HAP-1 (cell line): ENCODE measurements at places on chromosomes 11 and 22.
A peak's percentile ranks its signal among the peaks of the same experiment; 100 is the strongest.

DNA sequence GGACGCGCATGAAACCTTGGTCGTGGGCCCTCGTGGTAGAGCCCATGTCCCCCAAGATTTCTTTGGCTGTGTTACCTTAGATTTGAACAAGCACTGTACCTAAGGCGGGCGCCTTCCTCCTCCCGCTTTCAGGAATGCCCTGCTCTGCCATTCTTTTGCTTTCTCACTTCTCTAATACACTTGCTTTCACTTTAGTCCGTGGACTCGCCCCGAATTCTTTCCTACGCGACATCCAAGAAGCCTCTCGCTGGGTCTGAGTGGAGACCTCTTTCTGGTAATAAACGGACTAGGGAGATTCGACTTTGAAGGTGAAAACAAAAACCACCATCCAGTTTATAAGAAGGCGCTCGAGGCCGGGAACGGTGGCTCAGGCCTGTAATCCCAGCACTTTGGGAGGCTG lies 1.2 kb upstream of the NUP50 start:
- peak; percentile 29 for DNase-seq

DNA sequence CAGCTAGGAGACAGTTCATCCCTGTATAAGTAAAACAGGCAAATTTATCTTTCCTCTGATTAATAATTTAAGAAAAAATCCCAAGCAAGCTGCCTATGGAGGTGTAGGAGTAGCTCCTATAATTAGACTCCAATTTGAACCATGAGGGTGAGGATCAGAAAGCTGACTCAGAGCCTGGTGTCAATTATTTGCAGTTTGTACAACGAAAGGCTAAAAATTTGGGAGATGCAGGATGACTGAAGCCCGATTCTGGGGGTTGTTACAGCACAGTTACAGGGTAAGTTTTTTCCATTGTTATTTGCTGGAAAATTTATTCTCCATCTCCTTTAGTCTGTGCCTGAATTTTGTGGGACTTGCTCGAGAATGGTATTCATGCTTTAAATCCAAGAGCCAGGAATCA lies 359.4 kb upstream of the CCDC90B start:
- DNase-seq: no peak

DNA sequence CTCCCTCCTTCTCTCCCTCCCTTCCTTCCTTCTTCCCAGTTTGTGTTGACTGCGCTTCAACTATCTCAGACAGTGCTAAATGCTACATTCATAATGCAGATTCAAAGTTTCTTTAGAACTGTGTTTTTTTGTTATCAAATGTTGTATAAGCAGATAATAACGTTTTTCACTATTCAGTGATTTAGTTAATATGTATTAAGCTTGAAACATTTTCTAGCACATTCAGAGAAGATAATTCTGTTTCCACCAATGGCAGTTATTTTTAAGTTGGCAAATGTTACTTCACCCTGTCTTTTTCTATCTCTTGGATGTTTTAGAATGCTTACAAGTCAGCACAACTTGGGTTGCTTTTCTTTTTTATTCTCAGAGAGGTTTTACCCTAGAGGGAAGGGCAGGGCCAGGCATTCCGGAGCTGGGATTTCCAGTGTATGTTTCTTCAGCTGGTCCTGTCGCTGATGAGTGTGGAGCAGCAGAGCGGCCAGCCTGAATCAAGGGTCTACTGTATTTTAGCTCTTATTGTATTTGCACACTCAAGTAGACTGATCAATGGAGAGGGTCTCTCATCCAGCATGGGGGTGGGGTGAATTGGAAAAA lies 162.3 kb upstream of the ARHGAP20 start:
- DNase-seq: no peak

- peak; percentile 76 for DNase-seq
Observed at GRCh38 chr11:65780770-65781151, at the start of gene AP5B1. AP5B1 (minus strand) TSS chr11:65780976; CDS start chr11:65780591, 385 bp downstream.

- no peak for DNase-seq
Observed at GRCh38 chr11:61160487-61161189, 588 bp downstream of the VPS37C start.

DNA sequence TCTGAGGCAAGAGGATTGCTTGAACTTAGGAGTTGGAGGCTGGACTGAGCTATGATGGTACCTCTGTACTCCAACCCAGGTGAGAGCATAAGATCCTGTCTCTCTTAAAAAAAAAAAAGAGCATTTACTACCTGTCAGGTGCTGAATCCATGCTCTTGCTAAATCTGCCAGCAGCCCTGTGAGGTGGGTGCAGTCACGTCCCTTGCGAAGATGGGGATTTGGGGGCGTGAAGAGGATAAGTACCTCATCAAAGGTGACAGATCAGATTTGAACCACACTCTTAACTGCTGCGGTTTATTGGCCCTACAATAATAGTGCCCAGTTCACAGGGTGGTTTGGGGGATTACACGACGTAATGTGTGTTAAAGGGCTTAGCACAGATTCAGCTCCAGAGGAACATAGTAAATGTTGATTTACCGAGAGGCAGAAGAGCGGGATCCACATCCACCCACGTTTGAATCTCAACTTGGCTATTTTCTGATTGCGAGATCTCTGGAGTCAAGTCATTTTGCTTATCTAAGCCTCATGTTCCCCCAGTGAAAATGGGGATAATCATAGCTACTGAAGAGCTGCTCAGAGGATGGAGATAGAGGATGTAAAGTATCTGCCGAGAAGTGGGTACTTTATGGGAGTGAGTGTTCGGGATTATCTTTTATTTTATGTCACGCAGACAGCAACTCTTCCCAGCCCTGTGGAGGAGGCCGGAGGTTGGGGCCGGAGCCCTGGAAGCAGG lies 28.1 kb upstream of the LRRC10B start:
- DNase-seq: no peak

DNA sequence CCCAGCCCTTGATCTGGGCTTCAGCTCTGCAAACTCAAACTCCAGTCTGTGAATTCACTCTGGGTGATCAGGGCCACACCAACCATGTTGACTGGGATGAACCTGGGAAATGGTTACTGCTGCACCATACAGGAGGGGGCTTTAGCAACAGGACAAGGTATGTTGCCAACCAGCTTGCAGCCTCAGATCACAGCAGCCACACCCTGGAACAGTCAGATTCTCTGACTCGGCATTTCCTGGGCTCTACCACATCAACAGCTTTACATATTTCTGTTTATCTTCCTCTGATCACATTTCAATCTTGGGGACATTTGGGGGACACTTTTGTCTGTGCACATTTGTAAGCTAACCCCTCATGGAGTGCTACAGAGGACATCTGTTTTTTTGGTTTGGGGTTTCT lies 267.0 kb upstream of the NCAM1 start:
- DNase-seq: no peak

DNA sequence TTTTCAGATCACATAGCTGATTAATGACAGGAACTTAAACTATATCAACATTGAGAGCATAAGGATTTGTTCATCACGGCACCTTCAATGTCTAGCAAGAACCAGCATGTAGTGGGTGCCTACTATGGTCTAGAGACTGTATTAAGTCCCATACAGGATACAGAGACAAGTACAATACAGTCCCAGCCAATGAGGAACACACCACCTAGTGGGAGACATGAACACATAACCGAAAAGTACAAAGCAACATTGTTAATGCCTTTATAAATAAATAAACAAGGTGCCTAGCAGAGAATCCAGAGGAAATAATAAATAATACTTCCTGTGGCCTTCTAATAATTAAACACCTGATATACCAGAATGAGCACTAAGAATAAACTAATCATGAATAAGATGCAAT lies 87.7 kb upstream of the OPCML start:
- DNase-seq: no peak

GRCh38 chr11:47192111-47192510 lies 5.9 kb upstream of the PACSIN3 start:
- DNase-seq: no peak

GRCh38 chr22:31944700-31945442 lies 536 bp downstream of the YWHAH start:
- DNase-seq: peak; percentile 56

DNA sequence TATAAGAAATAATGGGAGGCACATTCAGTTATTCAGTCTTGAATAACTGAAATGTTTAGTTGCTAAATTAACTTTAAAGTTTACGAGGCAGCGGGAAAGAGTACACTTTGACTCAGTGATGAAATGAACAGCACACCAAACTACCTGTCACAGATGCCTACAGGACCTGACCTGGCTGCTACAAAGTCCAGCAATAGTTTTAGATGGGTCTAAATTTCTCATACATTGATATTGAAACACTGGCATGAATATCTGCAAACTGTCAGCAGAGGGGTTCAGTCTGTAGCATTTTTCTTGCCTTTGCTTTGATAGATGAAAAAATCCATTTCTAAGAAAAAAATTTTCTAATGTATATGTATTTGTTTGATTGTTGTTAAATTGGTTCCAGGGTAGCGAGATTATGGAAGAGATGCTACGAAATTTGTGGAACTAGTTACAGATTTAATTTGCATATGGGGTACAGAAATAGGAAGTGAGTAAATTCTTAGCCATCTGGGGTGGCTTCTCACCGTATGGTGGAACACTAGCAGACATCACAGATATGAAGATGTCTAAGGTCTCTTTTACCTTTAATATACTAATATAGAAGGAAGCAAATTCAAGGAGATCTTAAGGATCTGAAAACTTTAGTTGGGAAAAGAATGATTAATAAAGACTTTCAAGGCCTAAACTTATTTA lies 20.8 kb upstream of the GAB2 start:
- DNase-seq: no peak

DNA sequence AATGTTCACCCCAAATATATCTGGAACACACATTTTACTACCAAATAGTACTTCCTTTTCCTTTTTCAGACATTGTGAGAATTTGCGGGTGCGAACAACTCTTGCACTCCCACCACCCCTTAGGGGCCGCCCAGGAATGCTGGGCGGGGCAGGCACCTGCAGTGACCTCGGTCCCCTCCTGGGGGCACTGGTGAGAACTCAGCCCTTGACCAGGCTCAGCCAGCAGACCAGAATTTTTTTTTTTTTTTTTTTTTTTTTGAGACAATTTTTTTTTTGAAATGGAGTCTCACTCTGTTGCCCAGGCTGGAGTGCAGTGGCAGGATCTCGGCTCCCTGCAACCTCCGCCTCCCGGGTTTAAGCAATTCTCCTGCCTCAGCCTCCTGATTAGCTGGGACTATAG lies 75.8 kb downstream of the ARHGAP8 start:
- DNase-seq: no peak

- DNase-seq: no peak
Observed at GRCh38 chr11:101390539-101390938, 193.3 kb downstream of the TRPC6 start.

DNA sequence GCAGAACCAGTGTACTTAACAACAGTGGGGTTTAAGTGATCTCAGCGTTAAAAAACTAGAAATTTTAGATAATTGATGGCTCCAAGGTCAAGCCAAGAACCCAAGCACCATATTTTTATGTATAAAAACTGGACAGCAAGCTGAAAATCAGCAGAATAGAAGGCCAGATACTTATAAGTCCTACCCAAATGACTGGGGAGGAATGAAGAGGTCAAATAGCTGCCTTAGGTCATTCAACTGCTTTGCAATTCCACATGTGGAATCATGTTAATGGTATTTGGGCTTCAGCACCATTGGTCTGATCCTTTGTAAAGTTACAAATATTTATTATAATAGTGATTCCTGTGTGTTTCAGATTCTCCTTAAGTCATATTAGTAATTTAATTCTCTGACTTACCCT lies 108.4 kb downstream of the FAT3 start:
- no peak for DNase-seq

DNA sequence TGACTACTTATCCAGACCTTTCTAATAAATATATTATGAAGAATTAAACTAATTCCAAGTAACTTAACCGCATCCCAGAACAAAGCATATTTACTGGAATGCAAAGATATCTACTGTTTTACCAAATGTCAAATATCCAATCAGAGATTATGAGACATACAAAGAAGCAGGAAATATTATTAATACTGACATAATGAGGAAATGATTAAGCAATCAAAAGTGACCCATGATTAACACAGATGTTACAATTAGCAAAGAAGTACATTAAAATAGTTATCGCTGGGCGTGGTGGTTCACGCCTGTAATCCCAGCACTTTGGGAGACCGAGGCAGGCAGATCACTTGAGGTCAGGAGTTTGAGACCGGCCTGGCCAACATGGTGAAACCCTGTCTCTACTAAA lies 105.2 kb downstream of the WNT7B start:
- DNase-seq: no peak

DNA sequence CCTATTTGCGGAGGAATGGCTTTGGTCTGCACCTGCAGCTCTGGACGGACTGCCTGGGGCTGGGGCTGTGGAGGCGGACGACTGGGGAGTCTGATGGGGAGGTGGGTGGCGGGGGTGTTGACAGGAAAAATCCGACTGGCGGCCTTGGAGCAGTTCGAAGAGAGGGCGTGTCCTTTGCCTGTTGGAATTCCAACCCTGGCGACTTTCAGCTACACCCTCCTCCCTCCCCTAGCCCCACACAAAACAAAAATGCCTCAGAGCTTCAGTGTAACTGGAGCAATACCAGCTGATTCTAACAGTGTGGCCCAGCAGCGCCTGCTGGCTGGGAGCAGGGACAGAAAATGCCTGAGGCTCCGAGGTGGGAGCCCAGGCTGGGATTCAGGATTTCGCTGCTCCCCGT lies 85.4 kb downstream of the ATXN10 start:
- DNase-seq: peak; percentile 89

DNA sequence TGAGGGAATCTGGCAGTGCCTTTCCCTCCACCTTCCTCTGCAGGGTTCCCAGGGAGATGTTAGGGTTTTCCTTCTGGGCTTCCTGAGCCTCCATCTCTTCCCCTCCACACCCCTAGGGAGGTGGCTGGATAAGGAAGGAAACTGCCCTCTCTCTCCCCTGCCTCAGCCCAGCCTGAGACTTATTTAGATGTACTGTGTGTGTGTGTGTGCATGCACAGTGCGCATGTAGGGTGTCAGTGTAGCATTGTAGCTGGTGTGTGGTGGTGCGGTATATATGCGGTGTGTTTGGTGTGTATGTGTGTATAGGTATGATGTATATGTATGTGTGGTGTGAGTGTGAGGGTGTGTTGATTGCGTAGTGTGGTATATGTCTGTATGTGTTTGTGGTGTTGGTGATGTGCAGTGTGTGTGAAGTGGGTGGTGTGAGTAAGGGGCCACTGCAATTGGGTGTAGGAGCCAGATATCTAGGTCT lies 1.5 kb downstream of the FXYD6 start:
- no peak for DNase-seq

GRCh38 chr11:61654397-61654829 lies 25.8 kb upstream of the DAGLA start:
- no peak for DNase-seq

DNA sequence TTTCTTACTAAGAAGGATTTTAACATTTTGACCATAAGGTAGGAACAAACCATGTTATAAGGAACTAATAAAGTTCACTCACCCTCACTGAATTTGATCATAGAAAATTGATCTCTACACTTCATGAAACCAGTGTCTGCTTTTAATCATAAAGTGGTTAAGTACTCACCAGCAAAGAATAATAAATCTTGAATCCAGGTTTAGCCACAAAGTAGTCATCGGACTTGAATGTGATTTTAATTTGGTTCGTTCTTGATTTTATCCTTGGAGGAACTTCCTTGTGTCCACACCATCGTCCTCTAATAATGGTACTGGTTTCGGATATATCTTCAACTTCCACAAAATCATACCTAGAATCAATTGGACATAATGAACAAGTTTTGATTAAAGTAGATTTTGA lies 40.5 kb upstream of the DDI1 start:
- DNase-seq: no peak
